ENCODE measurements at places on chromosomes 7 and 10. TPM values are rescaled to one million over a fixed set of nuclear protein-coding genes. Genes with fewer than 3 reads are reported as not detected.

DNA sequence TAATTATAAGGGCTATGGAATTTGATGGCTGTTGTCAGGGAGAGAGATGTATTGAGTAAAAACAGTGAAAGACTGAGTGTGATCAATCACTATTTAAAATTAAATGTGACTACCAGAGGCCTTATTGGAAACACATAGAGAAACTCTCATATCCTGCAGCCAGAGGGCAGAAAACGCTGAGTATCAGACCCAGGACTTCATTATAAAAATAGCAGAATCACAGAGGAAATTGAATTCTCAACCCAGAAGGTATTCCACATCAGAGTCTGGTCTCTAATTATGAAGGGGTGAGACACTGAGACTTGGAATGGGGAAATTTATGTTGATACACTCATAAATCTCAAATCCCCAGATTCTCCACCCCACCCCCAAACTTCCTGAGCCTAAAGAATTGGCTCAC is 69.5 kb upstream of the IL6 start:
- no peaks in the 10 kb centered on the region for H3K36me3 ChIP-seq
- no peaks in the 10 kb centered on the region for H3K27me3 ChIP-seq
- no peak overlapping the region for H3K4me3 ChIP-seq
- H3K4me1 ChIP-seq, result peaks cover 5% of the 10 kb centered on the region
- 0 out of 2 replicates have a peak overlapping the region, but pooled peaks have one; percentile 26 for H3K27ac ChIP-seq

DNA sequence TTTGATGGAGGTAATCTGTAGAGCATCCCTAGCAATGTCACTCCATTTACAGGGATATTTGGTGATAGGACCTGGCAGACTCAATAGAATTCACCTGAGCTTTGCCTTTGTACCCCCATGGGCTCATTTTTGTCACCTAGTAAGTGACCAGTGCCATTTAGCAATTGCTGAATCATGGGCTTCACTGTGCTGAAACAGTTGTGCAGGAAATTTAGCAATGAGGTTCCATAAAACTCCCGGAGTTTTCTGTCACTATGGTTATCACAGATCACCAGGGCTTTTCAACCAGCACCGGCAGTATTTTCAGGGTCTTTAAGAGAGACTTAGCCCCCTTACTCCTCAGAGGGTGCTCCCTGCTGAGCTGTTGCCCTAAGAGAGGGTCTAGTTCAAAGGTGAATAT is 40.2 kb downstream of the FAS start:
- no peaks in the 10 kb centered on the region for H3K36me3 ChIP-seq
- no peak for DNase-seq
- H3K27me3 ChIP-seq, result no peaks in the 10 kb centered on the region
- no peak overlapping the region for H3K27ac ChIP-seq
- H3K4me1 ChIP-seq, result peaks cover 26% of the 10 kb centered on the region

GRCh38 chr7:33736521-33737221 is 168.7 kb upstream of the BMPER start:
- no peaks in the 10 kb centered on the region for H3K36me3 ChIP-seq
- no peak overlapping the region for H3K27ac ChIP-seq
- no peak overlapping the region for H3K4me3 ChIP-seq
- H3K27me3 ChIP-seq, result no peaks in the 10 kb centered on the region

DNA sequence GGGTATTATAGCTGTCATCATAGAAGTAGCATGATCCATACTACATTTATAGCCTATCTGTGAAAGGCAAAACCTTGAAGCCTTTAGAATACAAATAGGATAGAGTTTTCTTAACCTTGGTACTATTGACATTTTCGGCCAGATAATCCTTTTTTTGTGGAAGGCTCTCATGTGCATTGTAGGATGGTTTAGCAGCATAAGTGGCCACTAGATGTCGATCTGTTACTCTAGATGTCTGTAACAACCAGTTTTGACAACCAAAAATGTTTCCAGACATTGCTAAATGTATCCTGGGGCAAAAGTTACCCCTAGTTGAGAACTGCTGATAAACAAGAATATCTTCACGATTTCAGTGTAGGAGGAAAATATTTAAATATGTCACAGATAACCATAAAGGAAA is 319.4 kb upstream of the GALNT17 start:
- no peaks in the 10 kb centered on the region for H3K4me1 ChIP-seq
- no peak overlapping the region for H3K27ac ChIP-seq
- H3K36me3 ChIP-seq, result no peaks in the 10 kb centered on the region
- peak; percentile 67 for DNase-seq
- H3K27me3 ChIP-seq, result no peaks in the 10 kb centered on the region
- no peak overlapping the region for H3K4me3 ChIP-seq

DNA sequence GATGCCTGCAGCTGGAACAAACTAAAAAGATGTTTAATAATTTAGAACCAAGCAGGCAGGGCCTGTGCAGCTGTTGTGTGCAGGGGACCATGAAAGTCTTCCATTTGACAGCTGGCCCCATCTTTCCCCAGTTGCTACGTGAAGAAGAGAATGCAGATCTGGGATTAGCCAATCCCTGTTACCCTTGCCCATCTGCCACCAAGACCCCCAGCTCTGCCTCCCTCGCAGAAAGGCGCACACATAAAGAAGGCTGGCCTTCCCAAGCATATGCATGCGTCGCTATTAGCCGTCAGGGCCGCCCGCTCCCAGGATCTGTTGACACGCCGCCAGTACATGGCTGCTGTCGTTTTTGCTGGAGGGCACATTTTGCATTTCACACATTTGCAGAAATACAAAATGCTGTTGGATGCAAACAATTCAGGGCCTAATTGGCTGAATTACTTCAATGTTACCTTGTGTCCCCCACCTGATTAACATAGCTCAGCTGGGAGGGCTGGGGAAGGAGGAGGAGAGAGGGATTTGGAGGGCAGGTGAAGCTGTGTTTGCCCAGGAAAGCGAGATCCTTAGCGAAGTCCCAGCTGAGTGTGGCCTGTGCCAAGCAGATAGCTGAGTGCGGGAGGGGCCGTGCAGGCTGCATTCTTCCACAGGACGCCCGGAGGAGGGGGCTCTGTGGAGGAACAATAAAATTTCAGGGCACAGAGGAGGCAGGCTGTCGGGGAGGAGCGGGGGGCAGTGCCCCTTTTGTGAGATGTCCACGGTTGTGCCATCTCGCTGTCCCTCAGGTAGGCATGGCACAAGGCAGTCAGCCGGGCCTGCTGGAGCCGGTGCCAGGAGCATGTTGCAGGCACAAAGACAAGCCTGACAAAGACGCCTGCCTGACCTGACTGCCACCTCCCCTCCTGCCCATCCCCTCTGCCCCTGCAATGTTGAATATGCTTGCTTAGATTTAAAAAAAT is 443.0 kb upstream of the MKI67 start:
- no peaks in the 10 kb centered on the region for H3K27me3 ChIP-seq
- DNase-seq, result no peak
- H3K36me3 ChIP-seq, result no peaks in the 10 kb centered on the region
- no peak overlapping the region for H3K4me3 ChIP-seq
- H3K4me1 ChIP-seq, result peaks cover 5% of the 10 kb centered on the region

DNA sequence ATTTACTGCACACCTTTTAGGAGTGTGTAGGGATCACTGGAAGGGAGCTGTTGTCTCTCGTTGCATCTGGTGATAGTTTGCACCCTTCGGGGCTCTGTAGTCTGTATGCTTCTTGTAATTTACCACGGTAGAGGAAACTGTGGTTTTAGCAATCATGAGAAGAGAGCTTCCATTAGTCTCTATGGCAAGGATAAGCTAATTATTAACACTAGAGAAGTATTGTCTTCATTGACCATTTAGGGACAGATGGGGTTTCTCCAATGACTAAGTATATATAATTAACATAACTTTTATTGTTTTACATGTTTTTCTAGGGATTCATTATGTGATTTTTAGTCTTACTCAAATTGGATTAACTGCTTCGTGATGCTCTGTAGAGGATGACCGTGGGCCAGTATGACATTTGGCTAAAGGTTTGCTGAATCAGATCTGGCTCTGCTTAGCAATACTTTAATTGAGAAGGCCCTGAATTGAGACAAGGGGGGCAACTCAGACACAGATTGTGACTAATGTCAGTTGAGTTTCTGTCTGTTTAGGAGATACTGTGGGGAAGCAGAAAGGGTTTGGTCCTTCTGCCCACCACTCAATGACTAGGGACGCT is 8.7 kb downstream of the SLC18A2 start:
- no peaks in the 10 kb centered on the region for H3K27me3 ChIP-seq
- no peak overlapping the region for H3K27ac ChIP-seq
- peaks cover 7% of the 10 kb centered on the region for H3K4me1 ChIP-seq
- no peaks in the 10 kb centered on the region for H3K36me3 ChIP-seq
- no peak overlapping the region for H3K4me3 ChIP-seq

GRCh38 chr10:68586606-68587305 is 26.6 kb downstream of the TET1 start:
- 0 out of 2 replicates have a peak, but pooled peaks cover 3% of the 10 kb centered on the region for H3K4me1 ChIP-seq
- DNase-seq, result no peak
- no peak overlapping the region for H3K4me3 ChIP-seq
- H3K27me3 ChIP-seq, result no peaks in the 10 kb centered on the region

- no peak for DNase-seq
- no peak overlapping the region for H3K4me3 ChIP-seq
- H3K36me3 ChIP-seq, result no peaks in the 10 kb centered on the region
- H3K27ac ChIP-seq, result no peak overlapping the region
- no peaks in the 10 kb centered on the region for H3K4me1 ChIP-seq
Observed at GRCh38 chr7:43735403-43735801, 6.1 kb upstream of the COA1 start.

DNA sequence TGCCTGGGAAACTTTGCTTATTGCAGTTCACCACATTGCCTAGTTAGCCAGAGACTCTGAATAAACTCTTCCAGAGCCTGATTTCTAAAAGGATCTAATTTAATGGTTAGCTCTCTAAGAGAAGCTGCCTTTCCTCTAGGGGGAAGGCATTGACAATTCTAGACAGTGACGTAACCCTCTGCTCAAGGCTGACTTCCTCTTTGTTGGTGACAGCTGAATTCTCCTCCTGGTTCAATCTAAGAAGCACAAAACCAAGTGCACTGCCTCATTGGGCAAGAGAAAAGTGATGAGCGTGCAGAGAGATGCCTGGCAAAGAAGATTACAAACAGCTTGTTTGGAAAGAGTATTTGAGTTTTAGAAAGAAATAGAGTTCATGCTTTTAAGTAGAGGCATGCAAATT is 102.7 kb downstream of the MACC1 start:
- no peak overlapping the region for H3K4me3 ChIP-seq
- no peaks in the 10 kb centered on the region for H3K27me3 ChIP-seq
- peak overlapping the region; percentile 9 for H3K27ac ChIP-seq
- H3K36me3 ChIP-seq, result no peaks in the 10 kb centered on the region
- H3K4me1 ChIP-seq, result peaks cover 78% of the 10 kb centered on the region
- DNase-seq, result peak; percentile 43

DNA sequence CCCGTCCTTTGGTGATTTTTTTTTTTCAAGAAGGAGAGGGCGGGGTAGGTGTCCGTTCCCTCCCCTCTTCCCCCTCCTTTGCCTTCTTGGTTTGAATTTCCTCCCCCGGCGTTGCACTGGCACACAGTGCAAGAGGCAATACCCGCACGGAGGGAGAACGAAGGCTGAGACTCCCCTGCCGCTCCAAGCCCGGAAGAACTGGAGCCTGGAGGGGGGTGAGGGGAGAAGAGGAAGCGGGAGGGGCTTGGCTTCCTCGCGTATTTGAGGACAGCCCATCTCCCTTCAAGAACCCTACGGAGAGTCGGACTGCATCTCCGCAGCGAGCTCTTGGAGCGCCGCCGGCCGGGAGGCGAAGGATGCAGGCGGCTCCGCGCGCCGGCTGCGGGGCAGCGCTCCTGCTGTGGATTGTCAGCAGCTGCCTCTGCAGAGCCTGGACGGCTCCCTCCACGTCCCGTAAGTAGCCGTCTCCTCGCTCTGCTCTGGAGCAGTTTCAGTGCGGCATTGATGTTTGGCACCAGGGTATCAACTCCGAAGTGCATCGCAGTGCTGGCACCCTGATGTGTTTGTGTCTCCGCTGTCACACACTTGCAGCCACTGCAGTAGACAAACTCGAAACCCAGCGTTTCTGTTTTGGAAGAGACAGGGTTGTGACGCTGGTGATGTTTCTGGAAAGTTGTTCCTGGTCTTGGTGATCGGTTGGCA is at the start of gene CNTNAP2:
CNTNAP2 (plus strand) TSS at position 281 of the 702 bp plus-strand sequence; CDS start at position 357, 76 bp downstream.
- no peak within 1 kb of the TSS for H3K27ac ChIP-seq
- H3K4me3 ChIP-seq, result peak within 1 kb of the TSS; percentile 70
- peaks cover 26% of the 10 kb centered on the region for H3K27me3 ChIP-seq
- H3K4me1 ChIP-seq, result peaks cover 7% of the 10 kb centered on the region
- H3K36me3 ChIP-seq, result 0 out of 2 replicates have a peak, but pooled peaks cover 6% of the 10 kb centered on the region

GRCh38 chr7:153017223-153017622 is 257.7 kb downstream of the ACTR3B start:
- H3K4me3 ChIP-seq, result no peak overlapping the region
- no peak for DNase-seq
- 0 out of 2 replicates have a peak, but pooled peaks cover 3% of the 10 kb centered on the region for H3K4me1 ChIP-seq
- H3K27ac ChIP-seq, result no peak overlapping the region
- H3K27me3 ChIP-seq, result no peaks in the 10 kb centered on the region

GRCh38 chr7:26646336-26647048 is 217.9 kb downstream of the SKAP2 start:
- DNase-seq, result no peak
- no peaks in the 10 kb centered on the region for H3K27me3 ChIP-seq
- H3K4me1 ChIP-seq, result no peaks in the 10 kb centered on the region
- no peaks in the 10 kb centered on the region for H3K36me3 ChIP-seq
- H3K4me3 ChIP-seq, result no peak overlapping the region
- no peak overlapping the region for H3K27ac ChIP-seq

GRCh38 chr10:86264481-86265231 is 101.9 kb downstream of the GRID1 start:
- peaks cover 9% of the 10 kb centered on the region for H3K4me1 ChIP-seq
- peaks cover 9% of the 10 kb centered on the region for H3K27me3 ChIP-seq
- no peak overlapping the region for H3K4me3 ChIP-seq
- H3K27ac ChIP-seq, result no peak overlapping the region
- H3K36me3 ChIP-seq, result no peaks in the 10 kb centered on the region

GRCh38 chr10:71383972-71384687 is 12.6 kb upstream of the CDH23 start:
- no peak overlapping the region for H3K4me3 ChIP-seq
- H3K4me1 ChIP-seq, result no peaks in the 10 kb centered on the region
- no peaks in the 10 kb centered on the region for H3K36me3 ChIP-seq
- DNase-seq, result peak; percentile 78
- H3K27me3 ChIP-seq, result no peaks in the 10 kb centered on the region
- no peak overlapping the region for H3K27ac ChIP-seq

GRCh38 chr7:36207451-36208291 is 54.6 kb downstream of the EEPD1 start:
- DNase-seq, result no peak
- peaks cover 6% of the 10 kb centered on the region for H3K4me1 ChIP-seq
- H3K4me3 ChIP-seq, result no peak overlapping the region
- H3K27me3 ChIP-seq, result no peaks in the 10 kb centered on the region

DNA sequence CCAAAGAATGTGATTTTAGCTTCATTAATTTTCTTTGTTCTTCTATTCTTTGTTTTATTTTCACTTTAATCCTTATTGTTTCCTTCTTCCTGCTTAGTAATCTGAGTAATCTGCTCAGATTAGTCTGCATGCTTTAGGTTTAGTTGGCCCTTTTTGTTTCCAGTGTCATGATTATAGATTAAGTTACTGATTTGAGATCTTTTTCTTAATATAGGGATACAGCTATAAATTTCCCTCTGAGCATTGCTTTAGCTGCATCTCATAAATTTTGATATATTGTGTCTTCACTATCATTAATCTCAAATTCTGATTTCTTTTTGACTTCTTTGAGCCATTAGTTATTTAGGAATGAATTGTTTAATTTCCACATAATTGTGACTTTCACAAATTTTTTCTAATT is 6.2 kb downstream of the NET1 start:
- no peaks in the 10 kb centered on the region for H3K27me3 ChIP-seq
- H3K4me3 ChIP-seq, result no peak overlapping the region
- peaks cover 42% of the 10 kb centered on the region for H3K4me1 ChIP-seq
- H3K27ac ChIP-seq, result no peak overlapping the region
- no peak for DNase-seq
- H3K36me3 ChIP-seq, result no peaks in the 10 kb centered on the region

MBL2 gene
- not detected for total RNA-seq

FXYD4 gene
- total RNA-seq, result not detected

TMEM196 gene
- not detected for total RNA-seq

IKZF1 gene
- total RNA-seq, result 1.8 TPM
